Fibroblast of upper back skin (primary cell): ENCODE measurements at places on chromosomes 2 and 18.

DNA sequence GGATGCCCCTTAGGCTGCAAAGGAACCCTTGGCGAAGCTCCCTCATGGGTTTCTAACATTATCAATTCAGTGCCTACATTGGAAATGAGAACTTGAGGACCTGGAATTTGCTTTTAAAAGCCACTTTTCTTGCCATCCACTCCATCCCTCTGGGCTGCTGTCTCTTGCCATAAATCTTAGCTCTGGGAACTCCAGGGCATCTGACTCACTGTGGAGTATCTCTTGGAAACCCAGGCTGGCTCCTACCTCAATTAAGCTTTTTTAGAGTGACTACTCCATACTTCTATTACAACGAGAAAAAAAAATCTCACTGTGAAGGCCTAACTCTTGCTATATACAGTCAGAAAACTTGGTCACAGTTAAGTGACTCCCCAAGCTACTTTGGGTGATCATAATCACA, 227.2 kb upstream of the SETBP1 start:
- DNase-seq, result no peak

- DNase-seq, result no peak
Observed at GRCh38 chr18:78546281-78546680, 433.3 kb upstream of the SALL3 start.

GRCh38 chr2:166665991-166666940, 172.2 kb upstream of the SCN7A start:
- DNase-seq, result peak; percentile 85

DNA sequence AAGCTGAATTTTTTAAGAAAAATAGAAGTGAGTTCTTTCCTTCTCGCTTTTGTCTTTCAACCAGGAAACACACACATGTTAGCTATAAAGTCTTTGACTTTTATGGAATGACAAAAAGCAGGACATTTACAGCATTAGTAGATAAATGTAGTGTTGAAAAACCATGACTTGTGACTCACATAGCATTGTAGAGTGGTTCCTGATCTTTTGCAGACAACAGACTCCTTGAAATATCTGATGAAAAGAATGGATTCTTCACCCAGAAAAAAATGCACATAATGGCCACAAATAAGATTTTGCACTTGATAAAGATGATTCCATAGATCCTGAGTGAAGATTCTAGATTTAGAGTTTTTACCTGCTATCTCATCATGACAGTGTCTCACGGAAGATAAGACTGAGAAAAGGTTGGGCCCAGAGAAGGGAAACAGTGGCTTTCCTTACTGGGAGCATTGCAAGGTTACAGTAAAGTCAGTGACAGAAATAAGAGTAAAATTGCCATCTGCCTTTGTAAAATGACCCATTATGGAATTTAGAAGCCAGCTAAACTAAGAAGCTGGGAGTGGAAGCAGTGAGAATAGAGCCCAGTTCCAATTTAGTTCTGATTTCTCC, 14.0 kb downstream of the SMARCAL1 start:
- peak; percentile 72 for DNase-seq

DNA sequence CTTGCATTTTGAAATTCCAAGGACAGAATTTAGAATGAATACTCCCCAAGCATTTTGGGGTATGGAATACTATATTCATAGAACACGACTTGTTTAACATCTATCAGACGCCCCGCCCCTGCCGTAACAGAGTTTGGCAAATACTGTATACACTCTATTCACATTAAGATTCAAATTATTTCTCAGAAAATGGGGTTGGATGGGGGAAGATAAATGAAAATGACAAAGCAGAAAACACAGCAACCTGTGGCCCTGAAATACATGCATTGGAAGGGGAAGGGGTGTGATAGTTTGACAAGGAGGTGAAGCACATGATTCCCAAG, 634.6 kb upstream of the SLC39A10 start:
- no peak for DNase-seq

GRCh38 chr2:11228692-11229091, 73.4 kb downstream of the SLC66A3 start:
- DNase-seq, result no peak

GRCh38 chr2:133579274-133579673, 11.0 kb upstream of the NCKAP5 start:
- DNase-seq, result peak; percentile 70

DNA sequence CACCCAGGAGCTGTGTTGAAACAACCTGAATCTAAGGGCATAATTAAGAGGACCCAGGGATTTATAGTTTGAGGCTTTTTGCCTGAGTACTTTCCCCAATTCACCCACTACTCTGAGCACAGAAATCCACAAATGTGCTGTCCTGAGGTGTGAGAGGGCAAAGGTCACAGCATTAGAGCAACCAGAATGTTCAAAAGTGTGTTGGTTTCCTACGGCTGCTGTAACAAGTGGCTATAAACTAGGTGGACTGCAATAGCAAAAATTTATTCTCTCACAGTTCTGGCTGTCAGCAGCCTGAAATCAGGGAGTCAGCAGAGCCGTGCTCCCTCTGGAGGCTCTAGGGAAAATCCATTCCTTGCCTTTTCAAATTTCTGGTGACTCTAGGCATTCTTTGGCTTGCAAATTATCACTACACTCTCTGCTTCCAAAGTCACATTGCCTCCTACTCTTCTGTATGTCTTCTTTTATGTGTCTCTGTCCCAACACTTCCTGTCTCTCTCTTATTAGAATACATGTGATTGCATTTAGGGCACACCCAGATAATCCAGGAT, 91.4 kb upstream of the TACR1 start:
- peak; percentile 43 for DNase-seq

DNA sequence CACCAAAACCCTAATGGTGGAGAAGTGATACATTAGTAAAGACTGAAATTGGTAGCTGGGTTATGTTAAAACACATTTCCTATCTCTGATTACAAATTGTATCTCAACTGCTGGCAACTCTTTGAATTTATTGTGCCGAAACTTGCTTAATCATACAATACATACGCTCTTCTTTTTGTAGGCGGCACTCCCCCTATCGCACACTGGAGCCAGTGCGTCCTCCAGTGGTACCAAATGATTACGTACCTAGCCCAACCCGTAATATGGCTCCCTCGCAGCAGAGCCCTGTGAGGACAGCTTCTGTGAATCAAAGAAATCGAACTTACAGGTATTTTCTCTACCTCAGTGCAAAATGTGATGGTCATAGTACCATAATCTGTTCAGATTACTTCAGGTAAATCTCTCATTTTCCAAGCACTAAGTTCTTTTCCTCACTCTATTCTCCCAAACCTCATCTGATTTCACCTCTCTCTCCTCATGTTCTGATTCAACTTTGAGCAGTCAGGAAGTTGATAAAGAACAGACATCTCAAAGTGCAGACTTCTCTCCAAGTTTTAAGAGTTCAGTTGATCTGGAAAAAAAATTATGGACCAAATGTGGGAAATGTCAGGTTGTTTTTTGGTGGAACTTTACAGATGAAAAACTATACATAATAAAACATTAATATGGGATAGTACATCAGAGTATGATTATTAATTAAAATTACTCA, 66.5 kb downstream of the ABI2 start:
- DNase-seq, result no peak

- DNase-seq, result no peak
Observed at GRCh38 chr18:42177390-42177789, 222.4 kb downstream of the PIK3C3 start.

- peak; percentile 42 for DNase-seq
Observed at GRCh38 chr18:66495844-66496243, 108.0 kb downstream of the CDH19 start.

- peak; percentile 21 for DNase-seq
Observed at GRCh38 chr2:54088191-54088634, 27.2 kb upstream of the ACYP2 start.

DNA sequence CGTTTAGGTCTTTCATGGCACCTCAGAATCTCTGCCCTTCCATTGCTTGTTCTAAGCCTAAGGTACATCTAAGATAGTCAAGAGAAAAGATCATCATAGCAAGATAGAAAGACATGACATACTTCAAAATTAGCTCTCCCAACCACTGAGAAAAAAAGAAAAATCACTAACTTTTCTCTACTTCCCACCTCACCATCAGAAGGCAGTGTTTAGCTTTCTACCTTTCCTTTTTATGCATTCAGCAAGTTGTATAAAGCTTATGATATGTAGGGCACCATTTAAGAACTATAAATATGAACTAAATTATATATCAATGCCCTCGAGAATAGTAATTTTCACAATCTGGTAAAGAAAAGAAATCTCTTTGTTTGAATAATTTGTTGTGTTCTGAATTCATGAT, 331.8 kb upstream of the VWC2L start:
- DNase-seq, result no peak

DNA sequence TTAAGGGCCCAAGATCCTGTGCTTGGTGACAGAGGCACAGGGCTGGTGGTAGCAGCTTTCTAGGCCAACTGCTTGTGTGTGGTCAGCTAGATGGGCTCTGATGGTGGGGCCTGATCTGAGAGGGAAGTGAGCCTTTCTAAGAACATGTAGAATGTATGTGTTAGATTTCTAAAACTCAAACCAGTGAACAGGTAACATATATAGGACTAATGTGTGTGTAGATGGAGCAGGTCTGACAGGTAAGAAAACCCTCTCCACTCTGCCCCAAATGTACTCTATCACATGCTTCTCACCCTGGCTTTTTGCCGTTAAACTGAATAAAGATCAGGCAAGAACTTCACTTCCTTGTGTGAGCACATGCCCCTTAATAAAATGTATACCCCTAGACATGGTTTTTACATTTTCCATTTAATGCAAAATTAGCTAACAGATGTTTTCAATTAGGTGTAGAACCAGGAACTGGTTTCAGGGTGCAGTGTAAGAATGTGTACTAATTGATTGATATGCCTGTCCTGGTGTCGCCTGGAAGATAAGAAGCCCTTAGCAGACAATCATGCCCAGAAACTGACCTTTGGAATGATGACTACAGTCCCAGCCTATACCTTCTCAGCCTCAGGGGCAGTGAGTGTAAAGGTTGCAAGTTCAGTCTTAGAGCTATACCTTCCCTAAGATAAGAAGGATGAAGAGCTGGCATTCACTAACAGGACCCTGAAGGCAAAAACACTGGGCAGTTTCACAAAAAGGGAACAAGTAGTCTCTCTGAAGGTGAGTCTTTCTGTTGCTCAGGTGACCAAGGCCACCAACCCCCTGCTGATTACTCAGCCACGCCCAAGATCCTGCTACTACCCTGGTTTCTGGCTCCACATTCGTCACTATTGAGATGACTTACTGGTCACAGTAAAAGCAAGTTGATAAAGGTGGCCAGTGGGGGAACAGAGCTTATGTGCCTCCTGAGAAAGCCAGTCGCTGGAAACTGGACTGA, 71.2 kb downstream of the SPATS2L start:
- peak; percentile 22 for DNase-seq

GRCh38 chr2:33497221-33497650, 20.8 kb downstream of the RASGRP3 start:
- peak; percentile 63 for DNase-seq
